SIG-M5 (cell line): ENCODE measurements at places on chromosomes 6 and 20.

DNA sequence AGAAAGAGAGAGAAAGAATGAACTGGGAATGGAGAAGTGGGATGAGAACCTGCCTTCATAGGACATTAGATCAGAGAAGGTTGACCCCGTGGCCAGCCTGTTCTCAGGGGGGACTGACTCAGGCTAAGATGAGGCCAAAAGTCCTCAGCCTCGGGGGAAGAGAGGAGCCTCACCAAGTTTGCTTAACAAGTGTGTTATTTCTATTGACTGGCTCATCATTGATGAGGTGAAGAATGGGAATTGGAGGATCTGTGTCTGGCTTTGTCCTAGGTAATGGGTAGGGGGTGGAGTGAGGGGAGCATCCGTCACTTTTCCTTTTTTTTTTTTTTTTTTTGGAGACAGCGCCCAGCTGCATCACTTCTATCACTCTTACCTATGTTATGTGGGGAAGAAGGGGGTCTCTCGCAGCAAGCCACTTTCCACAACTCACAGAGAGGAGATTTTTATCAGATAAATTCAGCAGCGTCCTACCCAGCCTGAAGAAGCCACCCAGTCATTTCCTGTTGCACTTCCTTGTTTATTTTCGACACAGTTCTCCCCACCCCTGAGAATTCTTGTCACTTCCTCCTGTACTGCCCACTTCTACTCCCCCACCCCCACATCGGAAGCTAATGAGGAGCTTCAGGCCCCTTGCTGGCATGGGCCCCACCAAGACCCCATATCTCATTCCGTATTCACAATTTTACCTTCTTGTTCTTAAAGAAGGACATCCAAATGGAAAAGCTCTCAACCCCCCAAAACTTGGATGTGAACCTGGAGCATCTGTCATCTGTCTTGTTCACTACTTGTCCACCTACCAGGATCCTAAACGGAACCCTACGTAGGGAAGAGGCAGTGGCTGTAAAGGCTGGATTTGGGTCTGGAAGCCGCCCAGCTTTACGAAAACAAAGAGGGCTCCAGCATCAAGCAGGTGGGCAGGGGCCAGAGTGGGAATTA, 2.8 kb upstream of the RNASET2 start:
- peak; percentile 47 for DNase-seq

DNA sequence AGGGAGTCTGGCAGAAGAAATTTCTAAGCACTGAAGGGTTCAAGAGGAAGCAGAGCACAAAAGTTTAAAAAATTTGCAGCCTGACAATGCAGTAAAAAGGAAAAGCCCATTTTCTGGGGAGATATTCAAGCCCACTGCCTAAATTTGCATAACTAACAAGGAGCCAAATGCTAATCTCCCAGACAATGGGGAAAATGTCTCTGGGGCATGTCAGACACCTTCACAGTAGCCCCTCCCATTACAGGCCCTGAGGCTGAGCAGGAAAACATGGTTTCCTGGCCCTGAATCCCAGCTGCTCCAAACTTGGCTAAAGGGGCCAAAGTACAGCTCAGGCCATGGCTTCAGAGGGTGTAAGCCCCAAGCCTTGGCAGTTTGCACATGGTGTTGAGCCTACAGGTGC, 908.5 kb upstream of the MANEA start:
- no peak for DNase-seq

DNA sequence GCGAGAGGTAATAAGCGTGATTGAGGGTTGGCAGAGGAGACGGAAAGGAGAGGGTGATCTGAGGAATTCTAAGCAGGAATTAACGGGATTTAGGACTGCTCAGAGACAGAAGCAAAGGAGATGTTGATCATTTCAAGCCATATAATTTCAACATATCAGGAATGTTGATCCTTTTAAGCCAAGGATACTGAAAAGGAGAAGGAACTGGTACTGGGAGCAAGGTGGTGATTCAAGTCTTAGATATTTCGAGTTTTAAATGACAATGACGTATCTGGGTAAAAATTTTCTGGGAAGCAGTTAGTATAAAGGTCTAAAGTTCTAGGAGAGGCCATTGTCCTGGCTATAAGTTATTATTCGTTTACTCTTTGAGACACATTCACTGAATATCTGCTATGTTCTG, 91.3 kb upstream of the OGFRL1 start:
- no peak for DNase-seq

GRCh38 chr6:87393026-87393622, 14.6 kb upstream of the CFAP206 start:
- DNase-seq: peak; percentile 27

DNA sequence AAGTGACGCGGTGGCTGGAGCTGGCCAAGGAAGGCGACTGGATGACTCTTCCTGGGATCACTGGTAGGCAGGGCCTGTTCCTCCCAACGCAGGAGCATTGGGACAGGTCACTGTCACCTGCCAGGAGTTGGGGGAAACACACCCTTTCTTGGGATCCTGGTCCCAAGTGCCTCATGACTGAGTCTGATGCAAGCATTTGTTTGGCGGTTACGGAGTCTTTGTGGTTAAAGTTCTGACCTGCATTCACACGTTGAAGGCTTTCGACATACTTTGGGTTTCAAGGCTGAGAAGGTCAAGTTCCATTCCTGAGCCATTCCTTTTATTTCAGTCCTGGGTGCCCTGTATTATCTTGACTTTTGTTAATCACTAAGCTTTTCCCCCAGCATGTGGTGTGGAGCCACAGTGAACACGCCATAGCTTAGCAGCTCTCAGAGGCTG, 6.0 kb downstream of the PNLDC1 start:
- DNase-seq: peak; percentile 26

DNA sequence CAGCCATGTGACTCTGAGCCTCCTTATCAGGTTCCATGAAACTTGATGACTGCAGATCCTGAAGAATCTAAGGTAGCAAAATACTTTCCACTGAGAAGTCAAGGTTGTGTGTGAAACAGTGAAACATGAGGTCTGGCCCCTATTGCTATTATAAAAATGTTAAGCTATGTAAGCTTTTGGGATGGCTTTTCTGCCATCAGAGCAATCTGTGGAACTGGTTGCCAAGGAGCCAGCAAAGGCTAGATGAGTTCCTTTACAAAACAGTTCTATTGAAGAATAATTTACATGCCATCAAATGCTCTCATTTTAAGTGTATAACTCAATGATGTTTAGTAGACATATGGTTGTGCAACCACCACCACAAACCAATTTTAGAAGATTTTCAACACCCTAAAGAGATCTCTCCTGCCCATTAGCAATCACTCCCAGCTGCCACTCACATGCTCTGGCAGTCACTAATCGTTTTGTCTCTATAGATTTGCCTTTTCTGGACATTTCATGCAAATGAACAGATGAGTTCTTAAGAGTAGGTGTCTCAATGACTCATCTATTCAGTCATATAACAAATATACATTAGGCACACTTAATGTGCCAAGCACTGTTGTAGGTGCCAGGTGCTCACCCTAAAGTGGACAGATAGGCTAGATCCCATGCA, 19.9 kb upstream of the MEP1A start:
- no peak for DNase-seq

GRCh38 chr6:153145591-153145990, 14.5 kb upstream of the RGS17 start:
- no peak for DNase-seq
